ENCODE measurements at places on chromosomes 1 and 21.

GRCh38 chr1:19456968-19457441 lies 28.3 kb downstream of the CAPZB start:
- DNase-seq: no peak

DNA sequence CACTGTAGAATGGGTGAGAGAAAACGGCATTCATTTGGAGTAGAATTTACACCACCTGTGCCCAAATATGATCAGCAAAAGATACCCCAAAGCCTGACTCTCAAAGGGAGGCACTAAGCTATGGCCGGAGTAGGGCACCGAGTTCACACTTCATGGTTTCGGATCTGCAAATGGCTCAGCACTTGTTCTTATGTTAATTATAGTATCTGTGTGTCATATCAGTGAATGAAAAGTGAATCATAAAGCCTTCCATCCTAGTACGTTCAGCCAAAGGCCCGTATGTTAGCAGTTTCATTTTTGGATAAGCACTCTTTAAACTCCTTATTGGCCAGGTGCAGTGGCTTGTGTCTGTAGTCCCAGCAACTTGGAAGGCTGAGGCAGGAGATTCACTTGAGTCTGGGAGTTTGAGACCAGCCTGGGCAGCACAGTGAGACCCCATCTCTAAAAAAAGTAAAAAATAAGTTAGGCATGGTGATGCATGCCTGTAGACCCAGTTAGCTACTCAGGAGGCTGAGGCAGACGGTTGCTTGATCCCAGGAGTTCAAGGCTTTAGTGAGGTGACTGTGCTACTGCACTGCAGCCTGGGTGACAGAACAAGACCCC lies 4.9 kb upstream of the CORT start:
- no peak for DNase-seq

DNA sequence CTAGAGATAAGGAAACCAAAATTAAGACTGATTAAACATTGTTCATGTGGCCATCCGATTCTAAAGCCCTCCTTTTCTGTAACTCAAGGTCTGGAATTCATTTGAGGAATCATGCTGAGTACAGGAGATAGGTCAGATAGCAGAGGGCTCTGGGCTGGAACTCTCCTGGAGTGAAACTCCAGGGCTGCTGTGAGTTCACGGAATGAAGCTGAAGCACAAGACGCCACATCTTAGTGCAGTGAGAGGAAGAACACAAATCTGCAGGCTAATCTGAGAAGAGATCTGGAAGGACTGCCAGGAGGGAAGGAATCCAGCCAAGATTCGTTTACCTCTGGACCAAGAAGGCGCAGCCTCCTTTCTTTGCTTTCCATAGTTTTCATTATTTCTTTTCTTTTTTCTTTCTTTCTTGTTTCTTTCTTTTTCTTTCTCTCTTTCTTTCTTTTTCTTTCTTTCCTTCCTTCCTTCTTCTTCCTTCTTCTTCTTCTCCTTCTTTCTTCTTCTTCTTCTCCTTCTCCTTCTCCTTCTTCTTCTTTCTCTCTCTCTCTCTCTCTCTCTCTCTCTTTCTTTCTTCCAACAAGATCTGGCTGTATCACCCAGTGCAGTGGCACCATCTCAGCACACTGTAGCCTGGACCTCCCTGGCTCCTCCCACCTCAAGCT lies 74.8 kb upstream of the ATP1B1 start:
- DNase-seq: no peak

DNA sequence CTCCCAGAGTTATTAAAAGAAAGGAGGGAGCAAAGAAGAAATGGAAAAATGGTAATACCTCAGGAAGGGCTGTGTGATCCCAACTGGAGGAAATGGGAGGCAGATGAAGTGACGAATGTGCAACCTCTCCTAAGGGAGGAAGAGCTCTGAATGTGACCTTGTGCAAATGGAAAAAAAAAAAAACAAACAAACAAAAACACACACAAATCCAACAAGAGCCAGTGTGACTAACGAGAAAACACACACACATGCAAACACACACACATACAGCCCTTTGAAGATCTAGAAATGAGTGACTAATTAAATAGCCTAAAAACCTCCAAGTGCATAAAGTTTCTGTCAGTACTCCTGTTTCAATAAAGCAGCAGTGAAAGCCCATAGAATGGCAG lies 49.0 kb downstream of the CCN1 start:
- no peak for DNase-seq

All from midbrain (tissue), 1 donor.